Stimulated activated CD4-positive, alpha-beta T cell treated with anti-CD3 and anti-CD28 coated beads, Interleukin-15, amount 100 ng/mL, for 1 hour (primary cell): ENCODE measurements at places on chromosomes 2 and 18.

- no peak for DNase-seq
Observed at GRCh38 chr2:58535182-58535581, 294.1 kb upstream of the FANCL start.

DNA sequence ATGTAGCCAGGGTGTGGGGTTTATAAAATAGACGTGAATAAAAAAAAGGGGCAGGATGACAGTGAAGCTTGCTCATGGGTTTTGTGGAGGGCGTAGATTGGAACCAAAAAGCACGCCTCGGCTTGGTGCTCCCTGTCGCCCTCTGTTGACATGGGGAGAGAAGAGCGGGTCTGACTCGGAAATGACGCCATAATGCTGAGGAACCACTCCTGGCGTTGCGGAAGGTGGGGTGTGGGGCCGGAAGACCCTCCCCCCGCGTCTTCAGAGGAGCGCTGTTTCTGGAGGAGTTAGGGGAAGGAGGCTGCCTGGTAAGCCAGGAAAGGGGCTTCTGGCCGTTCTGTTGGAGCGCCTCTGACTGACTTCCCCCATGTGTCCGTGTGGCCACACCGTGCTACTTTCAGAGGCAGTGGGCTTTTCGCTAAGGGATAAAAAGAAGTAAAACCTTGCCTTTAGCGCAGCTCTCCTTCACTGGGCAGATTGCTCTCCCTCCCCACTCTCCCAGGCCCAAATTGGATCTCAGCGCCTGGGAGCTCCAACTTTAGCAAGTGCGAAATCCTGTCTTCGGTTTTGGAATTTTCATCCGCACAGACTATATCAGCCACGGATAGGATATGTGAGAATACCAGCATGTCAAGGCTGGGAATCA is 42.8 kb downstream of the PLEKHA3 start:
- DNase-seq = peak; percentile 54

DNA sequence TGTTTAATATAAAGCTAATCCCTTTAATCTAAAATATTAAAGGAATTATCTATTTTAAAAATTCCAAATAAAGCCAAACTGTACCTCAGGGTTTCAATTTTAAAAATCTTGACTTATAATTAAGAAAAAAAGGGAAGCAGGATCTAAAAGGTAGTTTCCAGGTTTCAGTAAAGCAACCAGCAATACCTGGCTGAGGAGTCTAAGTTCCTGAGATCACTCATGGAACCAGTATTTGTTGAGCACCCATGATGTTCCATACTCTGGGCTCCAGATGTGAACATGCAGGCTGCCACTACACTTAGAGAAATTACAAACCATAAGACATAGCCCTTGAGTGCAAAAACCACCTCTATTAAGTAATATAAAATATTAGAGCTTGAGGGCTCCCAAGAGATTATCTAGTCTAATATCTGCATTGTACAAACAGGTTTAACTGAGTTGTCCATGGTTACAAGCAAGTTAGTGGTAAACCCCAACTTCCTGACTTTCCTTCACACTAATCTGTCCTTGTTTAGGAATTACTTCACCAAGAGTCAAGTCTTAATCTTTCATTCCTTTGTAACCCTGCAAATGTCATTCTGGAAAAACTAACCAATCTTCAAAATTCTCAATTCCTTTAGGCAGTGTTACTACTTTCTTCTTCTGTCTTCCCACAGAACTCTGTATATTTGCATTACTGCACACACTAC is 49.2 kb downstream of the CLASP1 start:
- no peak for DNase-seq

GRCh38 chr2:67829470-67829869 is 233.3 kb downstream of the C1D start:
- no peak for DNase-seq

DNA sequence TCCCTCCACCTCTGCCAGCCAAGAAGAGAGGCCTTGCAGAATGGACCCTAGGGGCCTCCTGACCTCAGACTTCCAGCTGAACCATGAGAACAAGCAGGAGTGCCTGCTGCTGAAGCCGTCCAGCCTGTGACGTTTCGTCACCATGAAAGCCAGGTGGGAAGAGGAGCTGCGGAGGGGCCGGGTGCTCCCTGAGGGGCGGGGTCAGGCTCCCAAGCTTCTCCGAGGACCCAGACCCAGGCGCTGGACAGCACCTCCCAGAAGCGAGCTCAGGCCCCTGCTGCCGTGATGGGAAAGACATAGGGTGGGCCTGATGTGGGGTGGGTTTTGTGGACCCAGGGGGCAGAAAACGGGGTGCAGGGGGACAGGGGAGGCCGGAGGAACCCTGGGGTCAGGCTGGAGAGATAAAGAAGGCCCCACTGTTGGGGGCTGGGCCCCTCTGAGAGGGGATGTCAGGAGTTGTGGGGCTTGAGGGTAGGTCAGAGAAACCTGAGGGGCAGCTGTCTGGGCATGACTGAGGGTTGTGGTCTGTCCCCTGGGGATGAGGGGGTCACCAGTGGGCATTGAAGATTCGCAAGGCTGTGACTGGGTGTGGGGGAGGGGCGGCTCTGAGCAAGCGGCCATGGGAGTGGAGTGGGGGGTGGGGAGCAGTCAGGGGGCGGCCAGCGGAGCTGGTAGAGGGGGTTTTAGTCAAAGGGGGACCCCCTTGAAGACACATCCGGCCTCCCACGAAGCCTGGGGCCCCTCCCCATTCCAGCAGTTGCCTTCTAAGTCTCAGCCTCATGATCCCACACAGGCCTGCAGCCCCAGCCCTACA is 73.4 kb upstream of the ODC1 start:
- no peak for DNase-seq

- DNase-seq = no peak
Observed at GRCh38 chr2:33158482-33159003, 211.8 kb downstream of the LTBP1 start.

GRCh38 chr18:74546751-74547530 is 12.6 kb downstream of the CNDP1 start:
- DNase-seq = no peak

GRCh38 chr2:217179854-217180253 is 320.0 kb upstream of the TNP1 start:
- no peak for DNase-seq

DNA sequence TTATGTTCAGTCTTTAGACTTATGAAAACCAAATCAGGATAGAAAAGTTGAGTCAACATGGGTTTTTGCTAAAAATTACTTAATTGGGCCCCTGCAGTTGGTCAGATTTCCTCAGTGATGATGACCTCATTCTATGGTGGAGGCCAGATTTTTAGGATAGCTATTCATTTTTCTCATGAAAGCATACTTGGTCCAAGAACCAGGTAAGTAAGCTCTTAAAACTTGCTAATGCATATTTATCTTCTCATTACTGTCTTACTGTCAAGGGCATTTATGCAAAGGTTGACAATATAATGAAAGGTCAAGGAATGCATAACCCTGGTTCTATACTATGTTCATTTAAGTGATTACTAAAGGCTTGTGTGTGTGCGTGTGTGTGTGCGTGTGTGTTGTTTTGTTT is 650.6 kb downstream of the SATB2 start:
- DNase-seq = no peak

DNA sequence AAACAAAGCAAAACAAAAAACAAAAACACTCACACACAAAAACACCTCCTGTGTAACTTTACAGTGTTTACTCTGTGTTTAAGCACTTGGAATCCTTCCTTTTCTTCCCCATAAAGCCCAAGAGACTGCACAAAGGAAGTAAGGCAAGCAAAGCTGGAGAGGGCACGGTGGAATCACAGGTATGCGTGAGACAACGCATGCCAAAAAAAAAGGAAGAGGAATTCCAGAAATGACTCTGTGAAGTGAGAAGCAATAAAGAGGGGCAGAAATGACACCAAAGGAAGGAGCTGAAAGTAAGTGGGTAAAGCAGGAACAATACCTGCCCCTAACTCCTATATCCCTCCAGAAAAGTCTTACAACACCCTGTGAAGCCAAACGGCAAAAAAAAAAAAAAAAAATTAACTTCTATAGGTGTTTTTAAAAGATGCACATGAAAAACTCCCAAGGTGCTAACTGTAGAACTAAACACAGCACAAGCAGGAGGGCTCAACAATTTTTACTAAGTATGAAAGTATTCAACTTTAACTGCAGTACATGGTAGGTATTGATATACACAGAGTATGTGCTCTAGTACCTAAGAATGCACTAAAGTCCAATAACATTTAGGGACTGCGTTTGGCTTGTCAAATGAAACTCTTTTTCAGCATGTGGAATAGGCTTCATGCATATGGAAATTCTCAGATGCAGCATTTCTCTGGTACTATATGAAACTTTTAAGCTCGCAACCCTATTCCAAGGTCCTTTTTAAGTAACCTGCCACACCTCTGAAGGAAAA is 9.1 kb downstream of the RND3 start:
- DNase-seq = no peak

DNA sequence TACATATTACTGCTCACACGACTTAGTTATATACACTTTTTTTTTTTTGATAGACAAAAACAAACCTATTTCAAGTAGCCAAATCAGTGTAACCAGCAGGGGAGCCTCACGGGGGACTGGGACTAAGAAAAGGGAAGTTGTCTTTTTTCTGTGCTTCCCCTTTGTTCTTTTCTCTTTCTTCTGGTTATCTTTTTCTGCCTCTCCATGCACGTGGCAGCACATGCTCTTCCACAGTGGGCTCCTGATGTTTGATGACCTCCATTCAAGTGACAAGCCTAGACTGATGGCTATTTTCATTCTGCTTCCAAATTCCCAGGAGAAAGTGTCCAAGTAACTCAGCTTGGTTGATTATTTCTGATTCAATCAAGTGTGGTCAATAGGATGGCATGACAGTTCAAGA is 98.2 kb upstream of the STK39 start:
- no peak for DNase-seq

- no peak for DNase-seq
Observed at GRCh38 chr18:45359275-45360009, 255.8 kb upstream of the SLC14A2 start.

- no peak for DNase-seq
Observed at GRCh38 chr18:30999887-31000628, 42.5 kb downstream of the DSC3 start.

DNA sequence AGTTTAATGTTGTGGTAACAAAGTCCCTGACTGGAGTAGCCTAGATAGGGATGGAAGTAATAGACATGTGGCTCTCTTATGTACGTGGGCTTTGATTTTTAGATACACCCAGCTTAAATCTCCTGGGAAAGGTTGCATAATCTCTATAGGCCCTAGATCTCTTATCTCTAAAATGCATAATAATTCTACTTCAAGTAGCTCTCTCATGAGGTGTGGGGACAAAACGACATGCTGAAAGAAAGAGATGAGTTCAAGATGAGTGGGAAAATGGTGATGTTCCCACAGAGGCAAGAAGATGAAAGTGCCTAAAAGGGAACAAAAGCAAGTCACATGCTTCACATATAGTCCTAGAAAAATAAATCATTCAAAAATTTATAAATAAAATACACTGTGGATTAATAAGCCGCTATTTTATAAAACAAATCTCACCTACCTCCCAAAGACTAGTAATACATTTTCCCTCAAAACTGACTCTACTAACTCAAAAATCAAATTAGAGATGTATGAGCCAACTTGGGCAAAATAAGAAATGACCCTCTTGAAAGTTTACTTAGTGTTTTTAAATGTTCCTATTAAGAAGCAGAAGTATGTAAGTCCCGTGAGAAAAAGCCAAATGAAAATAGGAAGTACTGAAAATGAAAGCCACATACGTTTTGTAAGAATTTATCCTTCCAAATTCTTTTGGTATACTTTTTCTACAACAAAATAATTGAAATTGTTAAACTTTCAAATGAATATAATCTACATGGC is 148.2 kb upstream of the ITGA4 start:
- no peak for DNase-seq

DNA sequence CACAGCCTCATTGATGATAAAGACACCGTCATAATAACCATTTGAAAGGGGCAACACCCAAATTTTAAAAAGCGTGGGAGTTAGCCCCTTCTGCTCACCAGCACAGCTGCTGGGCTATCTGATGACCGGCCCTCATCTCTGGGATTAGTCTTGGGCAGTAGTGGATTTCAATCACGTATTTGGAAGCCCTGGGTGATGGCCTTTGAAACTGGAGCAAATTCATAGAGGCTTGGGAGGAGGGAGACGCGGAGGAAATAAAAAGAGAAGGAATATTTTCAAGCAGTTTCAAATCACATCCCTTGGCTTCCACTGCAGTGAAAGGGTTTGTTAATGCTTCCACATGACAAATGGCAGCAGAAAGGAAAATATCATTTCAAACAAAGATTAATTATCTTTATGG is 357.8 kb downstream of the ZNF516 start:
- no peak for DNase-seq

DNA sequence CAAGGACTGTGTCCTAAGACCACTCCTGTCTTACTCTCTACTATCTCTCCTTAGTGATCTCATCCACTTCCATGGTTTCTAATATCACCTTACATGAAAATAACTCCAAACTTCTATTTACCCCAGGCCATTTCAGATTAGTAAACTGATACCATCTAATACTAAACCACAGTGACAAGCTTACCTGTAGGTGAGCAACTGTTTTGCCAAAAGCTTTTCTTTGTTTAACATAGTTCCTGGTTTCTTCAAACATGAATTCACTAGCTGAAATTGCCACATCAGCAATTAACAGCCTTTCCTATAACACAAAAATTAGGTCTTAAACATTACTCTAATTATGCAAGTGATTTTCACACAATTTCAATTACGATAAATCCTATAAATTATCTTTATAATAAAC is 22.1 kb downstream of the ACADL start:
- no peak for DNase-seq

- no peak for DNase-seq
Observed at GRCh38 chr18:172361-172760, 14.0 kb downstream of the USP14 start.

DNA sequence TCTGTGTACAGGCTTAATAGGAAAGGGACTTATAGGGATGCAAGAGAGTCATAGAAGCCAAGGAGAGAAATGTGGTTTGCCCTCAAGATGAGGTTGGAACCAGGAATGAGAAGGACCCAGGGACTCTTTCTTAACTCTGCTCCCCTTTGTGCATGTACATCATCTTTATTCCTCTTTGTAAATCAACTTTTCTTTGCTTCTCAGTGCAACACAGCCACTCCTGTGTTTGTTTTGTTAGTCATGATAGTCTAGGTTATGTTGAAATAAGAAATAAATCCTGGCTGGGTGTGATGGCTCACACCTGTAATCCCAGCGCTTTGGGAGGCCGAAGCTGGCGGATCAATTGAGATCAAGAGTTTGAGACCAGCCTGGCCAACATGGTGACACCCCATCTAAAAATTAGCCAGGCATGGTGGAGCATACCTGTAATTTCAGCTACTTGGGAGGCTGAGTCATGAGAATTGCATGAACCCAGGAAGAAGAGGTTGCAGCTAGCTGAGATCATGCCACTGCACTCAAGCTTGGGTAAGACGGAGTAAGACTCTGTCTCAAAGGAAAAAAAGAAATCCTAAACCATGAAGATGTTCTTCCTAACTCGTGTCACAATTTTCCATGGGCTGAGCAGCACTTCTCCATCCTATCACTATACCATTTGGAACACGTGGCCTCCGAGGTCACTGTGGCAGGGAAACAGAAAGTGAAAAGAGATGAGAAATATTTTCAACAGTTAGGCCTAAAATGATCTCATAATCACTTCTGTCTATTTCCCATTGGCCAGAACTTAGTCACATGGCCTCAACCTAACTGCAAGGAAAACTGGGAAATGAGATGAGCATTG is 73.0 kb upstream of the TMEM17 start:
- DNase-seq = no peak
